Right lung (tissue), 10 donors: ENCODE measurements at places on chromosomes 7 and 10. TPM values are rescaled to one million over a fixed set of nuclear protein-coding genes. Genes with fewer than 3 reads are reported as not detected.
A peak's percentile ranks its signal among the peaks of the same experiment; 100 is the strongest.

DNA sequence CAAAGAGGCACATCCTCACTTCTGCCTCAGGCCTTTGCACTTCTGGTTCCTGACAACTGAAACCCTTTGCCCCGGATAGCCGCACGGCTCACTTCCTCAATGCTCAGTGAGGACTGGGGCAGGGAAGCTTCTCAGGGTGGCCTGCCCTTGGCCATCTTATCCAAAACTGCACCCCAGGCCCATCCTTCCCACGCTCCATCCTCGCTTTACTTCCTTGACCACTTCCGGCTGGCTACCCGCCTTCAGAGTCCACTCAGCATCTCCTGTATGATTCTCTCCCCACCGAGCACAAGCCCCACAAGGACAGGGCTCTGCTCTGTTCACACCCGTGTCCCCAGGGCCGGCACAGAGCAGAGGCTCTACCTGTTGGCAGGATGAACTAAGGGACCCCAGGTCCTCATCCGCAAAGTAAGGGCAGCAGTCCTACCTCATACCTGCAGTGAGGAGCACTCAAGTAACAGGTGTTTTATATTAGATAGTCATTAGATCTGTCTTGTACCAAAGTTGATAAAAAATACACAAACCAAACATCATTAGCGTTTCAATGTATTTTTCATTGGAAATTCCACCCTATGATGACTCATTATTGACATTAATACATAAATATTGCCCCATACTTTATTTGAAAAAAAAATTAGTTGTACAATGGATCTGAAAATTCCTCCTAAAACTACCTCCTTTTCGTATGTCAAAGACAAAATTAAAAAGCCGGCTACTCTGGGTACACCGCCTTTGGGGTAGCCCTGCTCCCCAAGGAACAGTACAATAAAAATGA is 35.0 kb downstream of the GNA12 start:
- no peak for DNase-seq

GRCh38 chr10:1671366-1672000 is 65.8 kb downstream of the ADARB2 start:
- no peak for DNase-seq

DNA sequence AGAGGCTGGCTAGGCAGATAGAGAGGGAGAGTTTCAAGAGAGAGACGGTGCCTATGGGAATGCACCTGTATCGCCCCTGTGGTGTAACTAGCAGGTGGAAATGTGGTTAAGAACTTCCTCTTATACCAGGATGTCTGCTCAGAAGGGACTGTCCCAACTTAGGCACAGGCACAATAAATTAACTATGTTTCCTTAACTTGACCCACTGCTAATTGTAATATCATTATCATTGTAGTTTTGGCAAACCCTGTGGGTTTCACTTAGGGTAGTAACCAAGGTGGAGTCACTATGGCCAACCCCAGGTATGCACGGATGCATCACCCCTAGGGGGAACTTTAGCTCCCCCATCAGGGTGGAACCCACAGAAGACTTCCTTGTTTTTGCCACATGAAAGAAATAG is 455.7 kb downstream of the DGKB start:
- DNase-seq, result no peak

GRCh38 chr7:6256677-6257535 is 15.5 kb downstream of the CYTH3 start:
- DNase-seq, result no peak

DNA sequence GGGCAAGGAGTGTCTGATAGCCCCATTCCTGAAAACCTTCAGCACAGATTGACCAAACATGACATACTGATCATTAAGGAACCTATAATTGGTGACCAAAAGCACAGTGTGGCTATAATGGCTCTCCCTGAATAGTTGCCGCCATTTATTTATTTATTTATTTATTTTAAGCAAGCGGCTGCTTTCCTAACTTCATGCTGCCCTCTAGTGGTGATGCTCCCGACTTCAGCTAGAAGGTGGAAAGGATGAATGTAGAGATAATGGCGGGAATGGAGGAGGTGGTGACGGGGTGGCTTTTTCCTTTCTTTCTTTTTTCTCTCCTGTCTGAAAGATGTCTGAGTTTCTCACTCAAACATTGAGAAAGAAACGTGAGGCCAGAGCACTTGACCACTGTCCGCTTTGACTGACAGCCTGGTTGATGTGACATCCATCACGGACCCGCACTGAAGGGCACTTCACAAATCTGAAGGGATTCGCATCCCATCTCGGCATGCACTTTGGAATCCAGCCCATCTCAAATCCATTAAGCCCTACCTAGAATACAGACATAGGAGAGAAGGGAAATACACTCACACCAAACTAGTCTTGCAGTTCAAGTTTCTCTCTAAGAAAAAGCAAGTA is 1090.1 kb downstream of the KCNMA1 start:
- DNase-seq, result peak; percentile 66

GRCh38 chr10:117689566-117689965 is 147.0 kb downstream of the EMX2 start:
- DNase-seq, result no peak

GRCh38 chr7:7922684-7923385 is 45.8 kb upstream of the GLCCI1 start:
- DNase-seq, result no peak

DNA sequence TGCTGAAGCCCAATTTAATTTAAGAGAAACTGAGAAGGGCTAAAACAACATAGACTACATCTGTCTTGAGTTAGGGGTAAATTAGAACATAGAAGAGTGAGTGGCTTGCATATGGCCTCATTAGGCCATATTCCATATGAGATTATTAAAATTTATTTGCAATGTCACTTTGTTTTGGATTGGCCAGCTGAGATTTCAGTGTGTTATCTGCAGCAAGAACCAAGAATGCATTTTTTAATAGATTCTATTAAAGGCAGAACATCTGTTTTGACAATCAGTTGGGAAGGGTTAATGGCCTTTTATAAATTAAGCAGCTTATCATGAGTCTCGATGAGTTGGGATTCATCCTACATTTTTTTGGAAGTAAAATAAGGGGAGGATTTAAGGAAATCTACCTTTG is 236.2 kb downstream of the DGKB start:
- DNase-seq, result no peak

DNA sequence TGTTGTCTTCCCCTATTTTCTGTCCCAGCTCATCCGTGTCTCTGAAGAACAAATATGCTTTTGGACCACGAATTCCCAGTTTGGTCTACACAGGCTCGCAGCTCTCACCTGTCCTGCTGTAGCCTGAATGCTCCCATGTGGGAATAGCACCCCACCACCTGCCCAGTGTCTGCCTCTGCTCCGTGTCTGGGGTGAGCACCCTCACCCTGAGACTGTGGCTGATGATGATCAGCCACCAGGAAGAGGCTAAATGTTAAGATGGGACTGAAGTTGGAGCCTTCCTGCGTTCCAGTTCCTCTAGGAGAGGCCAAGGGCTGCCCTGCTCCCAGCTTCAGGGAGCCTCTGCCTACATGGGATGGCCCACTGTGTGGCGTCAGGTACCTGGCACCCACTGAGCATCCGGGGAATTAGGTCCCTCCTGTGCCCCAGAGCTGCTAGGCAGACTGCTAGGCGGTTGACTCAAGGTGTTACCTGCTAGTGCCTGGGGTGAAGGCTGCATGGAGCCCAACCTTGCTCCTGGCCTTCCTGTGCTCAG is 3.7 kb downstream of the PGAM2 start:
- DNase-seq, result no peak

DNA sequence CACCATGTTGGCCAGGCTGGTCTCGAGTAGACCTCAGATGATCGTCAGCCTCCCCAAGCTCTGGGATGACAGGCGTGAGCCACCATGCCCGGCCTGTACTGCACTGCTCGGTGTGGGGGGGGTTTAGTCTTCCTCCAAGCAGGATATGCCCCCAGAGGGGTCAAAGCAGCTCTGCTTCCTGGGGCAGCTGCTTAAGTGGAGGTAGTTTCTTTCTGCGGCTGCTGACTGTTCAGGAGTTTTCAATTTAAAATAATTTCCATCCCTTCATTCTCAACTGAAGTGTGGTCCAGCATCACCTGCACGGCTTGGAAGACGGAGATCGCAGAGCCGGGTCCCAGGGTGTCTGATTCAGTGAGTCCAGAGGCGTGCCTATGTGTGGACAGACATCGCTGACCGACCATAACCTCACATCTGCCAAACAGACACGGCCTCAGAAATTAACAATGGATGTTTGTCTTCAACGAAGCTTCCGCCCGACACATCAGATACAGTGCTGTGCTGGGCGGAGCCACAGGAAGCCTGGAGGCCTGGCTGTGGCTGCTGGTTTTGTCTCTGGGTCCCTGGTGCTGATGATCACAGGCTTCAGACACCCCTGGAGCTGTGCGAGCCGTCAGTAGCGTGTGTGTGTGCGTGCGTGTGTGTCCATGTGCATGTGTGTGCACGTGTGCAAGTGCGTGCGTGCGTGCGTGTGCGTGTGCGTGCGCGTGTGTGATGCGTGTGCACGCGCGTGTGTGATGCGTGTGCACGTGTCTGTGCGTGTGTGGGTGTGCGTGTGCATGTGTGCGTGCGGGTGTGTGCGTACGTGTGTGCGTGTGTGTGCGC is 226.5 kb upstream of the PITRM1 start:
- peak; percentile 31 for DNase-seq

DNA sequence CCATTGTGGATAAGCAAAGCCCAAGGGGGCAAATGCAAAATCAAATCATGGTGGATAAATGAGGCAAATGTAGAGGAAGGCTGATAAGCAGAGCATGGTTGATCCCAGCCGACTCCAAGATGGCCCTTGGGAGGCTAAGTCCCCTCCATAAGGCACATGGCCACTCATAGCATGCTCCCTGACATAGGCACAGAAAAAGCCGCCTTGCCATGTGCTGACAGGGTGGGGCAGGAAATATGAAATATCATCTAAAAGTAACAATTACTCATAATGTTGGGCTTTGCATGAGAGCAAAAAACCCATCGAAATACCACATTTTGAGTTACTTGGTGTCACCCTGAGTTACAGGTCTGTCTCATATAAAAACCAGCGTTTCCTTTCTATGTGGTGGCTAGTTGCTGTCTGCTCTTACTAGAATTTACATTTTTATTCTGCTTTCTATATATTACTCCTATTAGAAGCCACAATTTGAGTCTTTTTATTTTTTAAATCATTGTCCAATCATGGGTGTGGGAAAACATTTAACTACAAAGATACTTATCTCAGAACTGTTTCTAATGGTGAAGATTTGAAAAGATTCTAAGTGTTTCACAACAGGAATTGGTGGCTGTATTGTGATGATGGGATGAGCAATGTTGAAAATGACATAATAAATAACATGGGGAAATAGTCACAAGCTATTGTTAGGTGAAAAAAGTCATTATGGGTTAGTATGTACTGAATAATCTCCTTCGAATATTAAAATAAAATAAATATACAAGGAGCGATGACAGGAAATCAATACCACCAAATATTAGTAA is 102.7 kb downstream of the CUBN start:
- no peak for DNase-seq

DNA sequence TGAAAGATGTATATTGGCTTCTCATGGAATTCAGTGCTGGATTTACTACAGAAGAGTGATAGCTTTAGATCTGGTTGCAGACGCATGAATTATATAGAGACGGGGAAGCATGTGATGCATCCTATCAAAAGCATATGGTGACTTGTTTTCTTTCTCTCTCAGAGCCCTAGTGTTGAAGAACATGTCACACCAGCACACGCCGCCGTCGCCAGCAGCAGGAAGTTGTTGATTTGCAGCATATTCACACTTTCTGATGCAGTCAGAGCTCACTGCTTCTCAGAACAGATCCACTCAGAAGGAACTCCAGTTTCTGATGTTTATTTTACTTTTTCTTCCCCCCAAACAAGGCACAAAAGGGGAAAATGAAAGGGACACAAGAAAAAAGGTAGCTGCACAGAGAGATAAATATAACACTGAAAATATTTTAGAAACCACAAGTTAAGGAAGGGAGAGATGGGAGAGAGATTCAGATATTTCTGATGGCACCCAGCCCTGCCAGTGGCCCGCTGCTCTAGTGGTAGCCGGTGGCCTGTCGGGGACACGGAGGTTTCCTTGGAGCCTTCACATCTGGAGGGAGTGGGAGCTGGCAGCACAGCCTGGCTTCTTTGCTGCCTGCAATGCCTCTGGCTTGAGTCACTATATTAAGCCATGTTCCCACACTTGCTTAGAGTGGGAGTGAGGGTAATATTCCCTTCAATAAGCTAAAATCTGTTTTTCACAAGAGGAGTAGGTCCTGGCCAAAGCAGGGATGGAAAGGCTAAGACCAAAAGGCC is 123.2 kb downstream of the NRP1 start:
- DNase-seq, result no peak

DNA sequence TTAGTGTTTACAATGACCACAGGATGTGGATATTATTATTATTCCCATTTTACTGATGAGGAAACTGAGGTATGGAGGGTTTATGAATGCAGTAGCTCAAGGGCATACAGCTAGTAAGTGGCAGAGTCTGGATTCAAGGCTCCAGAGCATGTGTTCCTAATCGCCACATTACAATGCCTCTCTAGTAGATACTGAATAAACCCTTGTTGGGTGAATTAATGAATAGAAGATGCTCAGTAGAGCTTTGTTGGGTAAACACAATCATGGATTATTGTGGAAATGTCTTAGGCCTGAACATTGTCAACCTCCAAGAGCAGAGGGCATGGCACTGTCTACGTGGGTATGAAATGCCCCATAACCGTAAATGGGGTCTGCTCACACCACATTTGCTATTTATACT is 545.3 kb downstream of the LRMDA start:
- no peak for DNase-seq

GRCh38 chr10:48811461-48811860 is 126.8 kb downstream of the WDFY4 start:
- no peak for DNase-seq

DNA sequence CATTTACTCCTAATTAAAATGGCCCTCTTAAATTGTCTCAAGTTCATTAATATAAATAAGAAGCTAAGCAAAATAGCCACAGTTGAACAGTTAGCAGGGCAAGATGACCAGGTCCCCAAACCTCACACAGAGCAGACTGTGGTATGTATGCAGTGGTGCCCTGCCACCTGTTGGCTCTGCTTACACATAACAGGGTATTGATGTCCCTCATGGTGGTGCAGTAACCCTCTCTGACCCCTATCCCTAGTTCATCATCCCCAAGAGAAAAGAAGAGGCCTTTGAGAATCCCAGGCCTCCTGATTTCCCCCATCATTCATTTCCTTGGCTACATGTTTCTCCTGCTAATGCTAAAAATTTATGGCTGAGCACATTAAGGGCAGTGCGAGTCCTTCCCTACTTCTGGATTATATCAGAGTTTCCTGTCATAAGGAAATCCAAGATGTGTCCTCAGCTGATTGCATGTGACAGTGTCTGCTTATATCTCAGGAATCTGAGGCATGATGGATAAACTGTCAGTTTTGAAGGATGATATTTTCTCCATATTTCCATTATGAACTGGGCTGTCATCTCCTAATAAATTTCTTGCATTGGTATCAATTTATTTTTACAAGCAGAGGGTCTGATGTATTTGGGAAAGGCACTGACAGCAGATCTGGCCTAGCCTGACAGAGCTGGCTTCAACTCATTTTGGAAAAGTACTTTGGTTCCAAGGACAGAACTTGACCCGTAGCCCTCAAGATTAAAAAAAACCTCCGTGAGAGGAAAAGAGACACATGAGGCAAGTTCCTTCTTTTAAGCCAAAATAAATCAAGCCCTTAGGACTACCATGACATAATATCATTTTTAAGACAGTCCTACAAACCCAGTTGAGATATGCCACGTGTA is 880.6 kb downstream of the LRMDA start:
- DNase-seq, result no peak

GRCh38 chr10:57664815-57665214 is 602.9 kb downstream of the IPMK start:
- DNase-seq, result no peak

Gene MMD2
- polyA plus RNA-seq, result not detected

Gene ATP6V0E2
- 19.7 TPM for polyA plus RNA-seq

Gene TRIM50
- polyA plus RNA-seq, result not detected

Gene JCAD
- polyA plus RNA-seq, result 66.4 TPM

Gene ACHE
- 2.6 TPM for polyA plus RNA-seq

Gene TMEM26
- polyA plus RNA-seq, result 6.5 TPM

Gene CPA2
- polyA plus RNA-seq, result 0.29 TPM

Gene UBE3C
- 46.0 TPM for polyA plus RNA-seq

Gene GJD4
- not detected for polyA plus RNA-seq
